Hematopoietic multipotent progenitor cell treated with erythropoietin and hydrocortisone succinate and interleukin-3 and kit ligand, for 17 days (in vitro differentiated cells): ENCODE measurements at places on chromosomes 2 and 18.

DNA sequence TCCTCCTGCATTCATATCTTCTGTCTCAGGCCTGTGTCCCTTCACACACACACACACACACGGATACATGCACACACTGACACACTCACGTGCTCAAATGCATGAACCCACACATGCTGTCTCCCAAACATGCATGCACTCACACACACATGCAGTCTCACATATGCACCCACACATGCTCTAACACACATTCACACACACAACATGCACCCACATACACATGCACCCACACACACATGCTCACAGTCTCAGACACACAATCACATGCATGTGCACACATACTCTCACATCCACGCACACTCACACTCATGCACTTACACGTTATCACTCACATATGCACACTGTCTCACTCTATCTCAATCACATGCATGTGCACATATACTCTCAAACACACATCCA lies 1.9 kb upstream of the CD226 start:
- DNase-seq, result no peak

DNA sequence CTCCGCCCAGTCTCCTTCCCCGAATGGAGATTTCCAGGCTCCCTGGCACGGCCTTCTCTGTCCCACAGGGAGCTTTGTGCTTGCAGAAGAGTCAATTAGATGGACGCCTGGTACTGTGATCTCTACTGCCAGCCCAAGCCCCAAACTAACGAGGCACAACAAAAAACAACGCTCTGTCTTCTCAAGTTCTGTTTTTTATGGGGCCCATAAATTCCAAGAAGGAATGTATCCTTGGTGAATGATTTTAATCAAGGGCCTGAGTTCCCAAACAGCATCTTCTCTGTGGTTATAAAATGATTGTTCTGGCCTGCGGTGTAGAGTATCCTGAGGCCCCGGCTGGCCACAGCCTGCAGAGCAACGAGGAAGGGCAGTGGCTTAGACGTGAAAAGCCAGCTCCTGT lies 219.5 kb downstream of the CLIP4 start:
- no peak for DNase-seq

DNA sequence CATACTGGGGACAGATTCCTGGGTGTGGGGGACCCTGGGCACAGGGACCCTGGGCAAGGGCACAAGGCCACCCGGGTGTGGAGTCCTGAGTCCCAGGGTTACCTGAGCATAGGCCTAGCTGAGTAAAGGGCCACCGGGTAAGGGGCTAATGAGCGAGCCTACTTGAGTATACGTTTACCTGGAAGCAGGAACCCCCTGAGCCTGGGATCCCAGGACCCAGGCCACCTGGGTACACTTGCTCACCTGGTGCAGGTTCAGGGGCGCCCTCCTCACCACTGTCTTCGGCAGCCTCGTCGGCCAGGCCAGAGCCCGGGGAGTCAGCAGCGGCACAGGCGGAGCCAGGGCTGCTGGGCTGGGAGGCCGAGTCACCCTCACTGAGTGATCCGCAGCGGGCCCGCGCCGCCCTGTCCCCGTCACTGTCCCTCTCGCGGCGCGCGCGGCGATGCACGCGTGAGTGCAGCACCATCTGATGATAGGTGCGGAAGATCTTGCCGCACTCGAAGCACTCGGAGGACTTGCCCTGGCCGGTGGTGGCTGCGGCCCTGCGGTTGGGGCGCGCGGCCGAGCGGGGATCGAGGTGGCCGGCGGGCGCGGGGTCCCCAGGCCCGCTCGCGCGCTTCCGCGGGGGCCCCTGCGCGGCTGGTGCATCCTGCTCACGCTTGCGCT lies 53.9 kb downstream of the ZNF516 start:
- DNase-seq, result no peak

- DNase-seq, result no peak
These were observed 20.1 kb upstream of the SMAD2 start for GRCh38 chr18:47950511-47950910.

DNA sequence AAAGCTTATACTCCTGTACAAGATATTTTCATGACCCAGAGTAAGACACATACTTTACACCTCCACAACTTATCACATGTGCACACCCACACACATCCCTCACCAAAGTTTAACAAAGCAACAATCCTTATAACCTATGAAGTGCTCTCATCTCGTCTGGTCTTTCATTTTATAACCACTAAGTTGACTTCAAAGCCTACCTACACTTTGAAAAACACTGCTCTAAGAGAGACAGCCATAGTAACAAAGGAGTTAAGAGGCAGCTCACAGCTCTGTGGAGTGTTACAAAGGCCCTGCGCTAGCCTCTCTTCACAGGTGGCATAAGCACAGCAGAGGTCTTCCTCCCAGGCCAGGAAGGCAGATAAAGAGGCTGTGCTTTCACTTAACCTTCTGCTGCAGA lies 69.7 kb upstream of the TMEM200C start:
- no peak for DNase-seq

DNA sequence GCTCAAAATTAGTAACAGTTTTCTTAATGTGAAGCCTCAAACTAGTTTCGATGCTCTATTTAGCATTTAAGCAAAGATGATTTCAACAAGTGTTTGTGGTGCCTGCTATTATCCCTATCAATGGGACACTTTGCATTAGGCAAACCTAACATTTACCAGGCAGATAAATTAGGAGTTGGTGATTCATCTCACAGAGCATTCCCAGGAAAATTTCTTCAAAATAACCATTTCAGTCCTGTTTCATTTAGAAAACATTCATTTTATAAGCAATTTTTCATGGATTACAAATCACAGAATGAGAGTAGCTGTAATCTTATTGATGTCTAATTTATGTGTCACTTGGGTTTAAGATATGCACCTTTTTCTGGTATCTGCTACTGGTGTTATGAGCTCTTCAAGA lies 62.7 kb downstream of the CLHC1 start:
- DNase-seq, result no peak

GRCh38 chr2:26807788-26808460 lies 22.1 kb downstream of the CENPA start:
- no peak for DNase-seq

DNA sequence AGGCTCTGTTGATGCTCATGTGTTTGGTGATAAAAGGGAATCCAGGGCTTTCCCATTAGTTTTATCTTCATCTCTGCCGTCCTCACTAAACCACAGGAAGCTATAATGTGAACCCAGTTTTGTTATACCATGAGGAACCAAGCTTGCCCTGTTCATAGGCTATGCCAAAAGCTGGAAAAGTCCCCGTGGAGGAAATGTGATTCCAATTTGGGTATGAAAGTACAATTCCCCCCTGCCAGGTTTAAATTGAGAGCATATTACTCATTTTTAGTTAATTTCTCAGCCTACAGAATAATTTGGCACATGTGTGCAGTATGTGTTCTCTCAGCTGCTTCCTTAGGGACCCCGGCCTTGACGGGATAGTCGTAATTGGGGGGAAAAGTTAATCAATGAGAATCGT lies 327.4 kb downstream of the RND3 start:
- no peak for DNase-seq

DNA sequence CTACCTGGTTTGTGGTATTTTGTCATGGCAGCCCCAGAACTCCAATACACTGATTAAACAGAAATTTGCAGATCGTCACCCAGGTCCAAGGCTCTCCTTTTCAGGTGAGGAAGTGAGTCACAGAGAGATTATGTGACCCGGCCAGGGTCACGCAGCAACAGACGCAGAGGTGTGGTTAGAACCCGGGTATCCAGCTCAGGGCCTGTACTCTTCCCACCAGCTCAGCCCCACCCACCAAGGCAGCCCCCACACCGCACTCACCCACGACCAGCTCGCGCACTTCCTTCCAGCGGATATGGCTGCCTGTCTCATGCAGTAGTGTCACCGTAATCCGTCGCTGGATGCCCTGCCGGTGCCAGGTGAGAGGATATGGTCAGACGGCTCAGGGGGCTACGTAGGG lies 48.1 kb downstream of the AQP12A start:
- no peak for DNase-seq

- DNase-seq, result no peak
These were observed 11.0 kb downstream of the ERFE start for GRCh38 chr2:238169708-238170251.

GRCh38 chr2:12884713-12885282 lies 168.1 kb downstream of the TRIB2 start:
- DNase-seq, result no peak

DNA sequence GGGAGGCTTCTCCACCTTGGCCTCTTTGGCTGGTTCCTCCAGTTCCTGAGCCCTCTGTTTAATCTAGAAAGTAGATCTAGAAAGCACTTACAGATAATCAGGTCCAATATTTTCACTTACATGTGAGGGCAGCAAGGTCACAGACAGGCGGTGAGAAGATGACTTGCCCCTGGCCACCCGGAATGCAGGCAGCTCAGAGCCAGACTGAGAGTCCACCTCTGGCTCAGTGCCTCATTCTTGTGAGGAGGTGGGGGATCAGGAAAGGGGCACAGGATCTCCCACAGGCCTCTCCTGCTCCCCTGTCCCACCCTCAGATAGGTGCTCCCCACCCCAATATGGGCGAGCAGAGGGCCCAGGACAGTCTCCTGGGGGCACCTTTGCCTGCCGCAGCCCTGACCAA lies 5.8 kb downstream of the WNT6 start:
- DNase-seq, result no peak

GRCh38 chr2:60552078-60552850 lies 1.2 kb downstream of the BCL11A start:
- DNase-seq, result no peak

- no peak for DNase-seq
These were observed 88.8 kb downstream of the CD8B2 start for GRCh38 chr2:106575955-106576354.

DNA sequence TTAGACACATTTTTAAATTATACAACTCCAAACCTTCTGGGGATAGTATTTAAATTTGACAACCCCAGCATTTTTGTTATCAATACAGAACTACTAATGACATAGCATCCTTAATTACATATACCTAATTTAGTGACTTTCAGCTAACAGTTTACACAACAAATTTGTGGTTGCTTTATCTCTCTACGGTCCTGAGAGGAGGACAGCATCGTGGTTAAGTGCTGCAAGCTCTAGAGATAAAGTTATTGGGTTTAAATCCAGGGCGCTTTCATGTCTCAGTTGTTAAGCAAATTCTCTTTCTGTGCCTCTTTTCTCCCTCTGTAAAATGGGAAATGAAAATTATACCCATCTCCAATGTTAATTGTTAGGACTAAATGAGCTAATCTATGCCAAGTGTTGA lies 129.3 kb downstream of the METTL4 start:
- DNase-seq, result no peak

- DNase-seq, result no peak
These were observed 143.5 kb upstream of the NCK2 start for GRCh38 chr2:105600949-105601794.

DNA sequence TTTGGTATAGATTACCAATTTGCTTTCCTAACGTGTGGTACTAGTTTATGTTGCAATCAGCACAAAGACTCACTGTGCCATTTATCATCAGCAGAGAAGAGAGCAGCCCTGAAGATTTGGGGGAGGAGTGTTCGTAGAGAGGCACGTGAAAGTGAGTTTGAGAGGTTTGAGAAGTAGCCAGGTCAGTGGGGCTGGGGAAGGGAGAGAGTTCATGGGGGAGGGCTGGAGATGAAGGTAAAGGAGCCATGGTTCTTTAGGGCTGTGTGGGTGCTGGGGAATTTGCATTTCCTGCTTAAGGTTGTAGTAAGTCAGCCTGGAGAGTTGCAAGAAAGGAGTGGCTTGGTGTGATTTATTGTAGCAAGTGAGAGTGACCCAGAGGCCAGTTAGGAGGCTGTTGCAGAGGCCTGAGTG lies 172.1 kb downstream of the NEDD4L start:
- DNase-seq, result no peak

DNA sequence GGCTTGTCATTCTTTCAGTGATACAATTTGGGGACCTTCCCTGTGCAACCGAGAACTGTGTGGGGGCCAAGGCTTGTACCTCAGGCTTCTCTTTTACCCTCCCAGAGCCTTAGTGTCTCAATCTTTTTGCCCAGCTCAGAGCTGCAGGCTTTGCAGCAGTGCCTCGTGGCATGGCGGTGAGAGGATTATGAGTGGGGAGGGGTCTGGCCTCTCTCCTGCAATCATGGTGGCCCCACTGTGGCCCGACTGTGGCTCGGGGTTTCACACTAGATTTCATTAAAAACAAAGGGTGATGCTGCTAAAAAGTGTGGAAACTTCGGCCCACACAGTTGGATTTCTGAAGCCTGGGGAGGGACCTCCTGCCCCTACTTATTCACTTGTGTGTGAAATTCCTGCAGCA lies 75.5 kb downstream of the CAPN13 start:
- DNase-seq, result no peak

- no peak for DNase-seq
These were observed 137.7 kb downstream of the THADA start for GRCh38 chr2:43458014-43458628.

GRCh38 chr2:37541516-37541915 lies 129.9 kb downstream of the CDC42EP3 start:
- no peak for DNase-seq

- DNase-seq, result no peak
These were observed 220.3 kb upstream of the PXDN start for GRCh38 chr2:1964659-1965058.

GRCh38 chr2:60551240-60552077 lies 2.0 kb downstream of the BCL11A start:
- DNase-seq, result peak; percentile 54

GRCh38 chr2:215487002-215487372 lies 51.1 kb upstream of the FN1 start:
- DNase-seq, result no peak

GRCh38 chr2:102059151-102059550 lies 67.4 kb downstream of the IL1R2 start:
- no peak for DNase-seq

DNA sequence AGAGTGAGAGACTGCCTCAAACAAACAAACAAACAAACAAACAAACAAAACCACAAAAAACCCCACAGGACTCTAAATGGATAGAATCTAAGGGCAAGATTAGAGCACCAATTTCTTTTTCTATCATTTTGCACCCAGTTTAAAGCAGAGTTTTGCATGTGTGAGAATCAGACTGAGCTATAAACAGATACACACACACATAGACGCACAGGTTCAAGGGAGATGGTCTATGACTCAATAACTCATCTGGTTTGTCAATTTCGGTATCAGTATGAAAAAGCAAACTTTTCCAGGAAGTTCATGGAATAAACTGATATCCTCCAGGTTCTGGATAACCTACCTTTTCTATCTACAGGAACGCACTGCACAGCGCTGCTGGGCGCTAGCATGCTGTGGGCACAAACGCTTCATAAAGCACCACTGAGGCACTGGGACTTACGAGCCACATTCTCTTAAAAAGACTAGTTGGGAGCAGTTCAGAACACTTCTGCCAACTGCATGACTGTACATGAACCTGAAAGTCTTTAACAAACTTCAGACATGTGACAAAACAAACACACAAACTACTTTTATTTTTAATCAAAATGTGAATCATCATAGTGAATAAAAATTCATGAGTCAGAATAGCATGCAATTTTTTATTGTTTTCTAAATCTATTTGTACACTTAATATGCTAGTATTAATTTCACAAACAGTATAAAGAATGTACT lies 46.6 kb downstream of the ID2 start:
- DNase-seq, result no peak

DNA sequence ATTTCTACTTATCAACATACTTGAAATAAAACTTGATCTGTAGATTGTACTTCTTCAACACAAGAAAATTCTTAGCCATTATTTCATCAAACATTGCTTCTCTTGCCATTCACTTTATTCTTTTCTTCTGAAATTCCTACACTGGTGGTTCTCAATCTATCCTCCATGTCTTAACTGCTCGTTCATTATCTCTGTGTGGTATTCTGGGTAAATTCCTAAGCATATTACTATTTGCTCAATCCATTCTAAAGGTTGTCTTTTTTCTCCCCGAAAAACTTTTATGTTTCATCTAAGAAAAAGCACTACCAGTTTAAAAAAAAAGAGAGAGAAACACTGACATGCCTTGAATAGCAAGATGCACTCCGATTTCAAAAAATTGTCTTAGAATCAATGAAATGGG lies 18.0 kb downstream of the SP3 start:
- DNase-seq, result no peak
